NCI-H2171 (cell line): ENCODE measurements at places on chromosomes 5 and 9.

DNA sequence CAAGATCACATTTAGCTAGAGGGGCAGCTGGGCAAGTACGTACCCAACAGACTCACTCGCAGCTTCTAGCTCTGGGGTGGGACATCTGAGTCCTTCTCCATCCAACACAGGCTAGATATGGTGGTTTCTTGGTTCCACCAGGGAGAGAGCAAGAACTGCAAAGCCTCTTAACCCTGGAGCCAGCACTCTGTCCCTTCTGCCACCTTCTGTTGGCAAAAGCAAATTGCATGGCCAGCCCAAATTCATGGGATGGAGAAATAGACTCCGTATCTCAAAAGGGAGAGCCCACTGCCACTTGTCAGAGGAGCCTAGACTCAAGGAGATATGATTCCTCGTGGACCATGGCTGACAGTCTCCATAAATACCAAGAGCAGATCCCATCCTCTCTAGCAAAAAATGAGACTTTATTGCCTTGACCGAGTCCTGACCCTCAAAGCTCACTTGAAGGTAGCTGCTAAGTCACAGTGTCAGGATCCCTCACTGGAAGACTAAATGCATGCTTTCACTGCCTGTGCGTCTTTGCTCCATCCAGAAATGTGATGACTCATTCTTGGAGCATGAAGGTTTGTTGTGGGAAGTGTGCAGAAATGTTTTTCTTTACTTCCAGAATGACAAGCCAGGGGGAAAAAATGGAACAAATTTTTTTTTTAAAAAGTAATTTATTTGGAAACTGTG is 28.8 kb upstream of the ROR2 start:
- DNase-seq, result no peak

- DNase-seq, result no peak
Observed at GRCh38 chr9:91047529-91047928, 245.9 kb downstream of the SYK start.

GRCh38 chr9:116450378-116451139 is 236.5 kb upstream of the TRIM32 start:
- DNase-seq, result no peak

GRCh38 chr9:124412228-124412575 is 3.0 kb downstream of the PSMB7 start:
- no peak for DNase-seq

GRCh38 chr9:132562306-132562573 is 20.2 kb upstream of the BARHL1 start:
- no peak for DNase-seq

DNA sequence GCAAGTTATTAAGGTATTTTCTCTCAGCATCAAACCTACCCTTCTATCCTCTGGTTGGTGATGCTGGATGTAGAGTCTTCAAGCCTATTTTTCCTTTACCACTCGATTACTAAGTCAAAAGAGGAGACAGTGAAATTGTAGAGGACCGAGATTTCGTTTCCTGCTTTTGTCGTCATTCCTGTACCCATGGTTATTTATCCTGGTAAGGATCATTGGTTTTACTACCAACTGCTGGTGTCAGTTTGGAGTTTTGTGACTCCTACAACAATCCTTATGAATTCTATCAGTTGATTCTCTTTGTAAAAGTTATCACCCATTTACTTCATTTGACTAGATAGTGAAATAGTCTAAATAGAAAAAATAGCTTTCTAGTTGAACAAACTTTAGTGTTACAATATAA is 2028.2 kb upstream of the ACO1 start:
- DNase-seq, result no peak
